ENCODE measurements at places on chromosomes 6 and 20.

DNA sequence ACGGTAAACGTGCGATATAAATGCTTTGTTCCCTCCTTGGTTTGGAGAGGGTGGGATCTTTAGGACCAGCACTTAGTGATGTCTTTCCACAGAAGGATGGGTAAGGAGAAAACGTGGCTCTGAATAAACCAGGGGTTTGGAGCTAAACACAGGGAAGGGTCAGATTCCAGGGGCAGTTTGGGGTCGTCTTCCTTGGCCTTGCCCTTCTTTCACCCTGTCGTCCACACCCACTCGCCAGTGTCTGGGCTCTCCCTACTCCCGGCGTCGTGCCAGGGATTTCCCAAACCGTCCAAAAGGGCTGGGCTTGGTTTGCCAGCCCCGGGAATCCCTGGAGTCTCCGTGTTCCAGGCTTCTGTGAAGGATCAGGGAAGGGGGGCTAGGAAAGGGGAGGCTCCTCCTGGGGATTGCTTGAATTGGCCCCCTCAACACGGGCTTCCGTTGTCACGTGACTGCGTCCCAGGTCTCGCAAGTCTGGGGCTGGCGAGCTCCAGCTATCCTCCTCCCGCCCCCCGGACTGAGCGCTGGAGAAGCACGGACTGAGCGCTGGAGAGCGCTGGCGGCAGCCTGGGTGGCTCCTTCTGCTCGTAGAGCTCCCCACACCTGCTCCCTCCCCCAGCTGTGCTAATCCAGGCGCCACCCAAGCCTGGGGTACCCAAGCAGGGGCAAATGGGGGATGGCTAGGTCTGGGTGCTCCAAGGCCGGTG, 9.4 kb upstream of the ARMC12 start:
- no peak for DNase-seq

DNA sequence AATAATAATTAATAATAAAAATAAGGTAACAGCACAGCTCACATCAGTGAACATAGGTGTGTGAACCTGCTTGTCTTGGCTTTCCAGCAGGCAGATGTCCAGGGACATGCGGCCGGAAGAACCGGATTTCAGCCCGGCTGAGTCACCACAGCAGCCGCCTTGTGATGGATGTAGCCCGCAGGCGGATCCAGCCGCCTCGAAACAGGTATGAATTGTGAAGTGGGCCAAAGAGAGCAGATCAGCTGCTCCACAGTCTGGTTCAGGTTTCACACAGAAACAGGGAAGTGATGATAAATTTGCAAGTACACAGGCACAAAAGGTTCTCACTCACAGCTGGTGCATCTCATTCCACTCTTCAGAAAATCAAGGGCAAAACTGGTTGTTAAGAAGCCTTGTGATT, 55.1 kb downstream of the ID4 start:
- DNase-seq = no peak

DNA sequence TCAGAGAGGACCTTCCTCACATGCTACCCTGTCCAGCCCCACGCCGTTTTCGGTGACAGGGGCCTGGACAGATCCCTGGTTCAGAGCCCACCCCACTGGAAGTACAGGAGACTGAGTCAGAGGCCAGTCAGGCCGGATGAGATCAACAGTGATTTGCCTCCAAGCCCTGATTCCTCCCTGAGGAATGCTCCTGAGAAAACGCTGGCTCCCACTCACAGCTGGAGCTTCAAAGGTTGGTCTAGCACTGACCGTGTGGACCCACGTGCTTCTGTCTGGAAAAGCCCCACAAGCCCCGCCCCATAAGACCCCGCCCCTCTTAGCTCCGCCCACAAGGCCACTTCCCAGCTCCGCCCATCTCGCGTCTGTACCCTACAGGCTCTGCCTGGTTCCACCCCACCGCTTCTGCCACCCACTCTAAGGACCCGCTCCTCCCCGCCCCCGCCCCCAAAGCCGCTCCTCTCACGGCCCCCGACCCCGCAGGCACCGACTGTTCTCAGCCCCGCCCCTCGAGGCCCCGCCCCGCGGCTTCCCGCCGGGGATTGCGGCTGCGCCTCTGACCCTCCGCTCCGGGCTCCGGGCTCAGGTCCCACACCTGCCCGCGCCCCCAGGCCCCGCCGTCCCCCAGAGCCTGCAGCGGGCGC, 64.9 kb upstream of the BHLHE23 start:
- no peak for DNase-seq

- no peak for DNase-seq
Measured at GRCh38 chr6:6026513-6027205, 19.9 kb upstream of the NRN1 start.

GRCh38 chr6:169326067-169326799, 72.6 kb upstream of the THBS2 start:
- no peak for DNase-seq
